Right renal pelvis (tissue), 4 donors: ENCODE measurements at places on chromosomes 5 and 9.
A peak's percentile ranks its signal among the peaks of the same experiment; 100 is the strongest.

GRCh38 chr5:125348221-125348692 is 601.8 kb upstream of the ZNF608 start:
- no peak for DNase-seq

GRCh38 chr5:1304033-1304432 is 9.2 kb upstream of the TERT start:
- DNase-seq: no peak

DNA sequence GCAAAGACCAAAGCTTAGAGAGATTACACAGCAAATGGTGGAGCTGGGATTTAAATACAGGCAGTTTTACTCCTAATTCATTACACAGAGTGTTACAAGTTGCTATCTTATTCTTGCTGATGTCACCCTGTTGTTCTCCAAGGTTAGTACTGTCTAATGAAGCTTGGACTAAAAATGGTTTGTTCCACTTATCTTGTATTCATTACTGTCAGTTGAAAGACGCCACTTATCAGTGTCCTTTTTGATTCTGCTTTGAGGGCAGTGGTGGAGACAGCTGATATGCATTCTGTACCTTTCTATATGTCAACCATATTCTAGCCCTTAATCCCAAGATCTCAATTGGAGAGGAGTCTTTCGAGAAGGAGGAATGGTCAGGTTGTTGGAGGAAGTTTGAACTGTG is 14.0 kb upstream of the DENND4C start:
- no peak for DNase-seq

GRCh38 chr9:93483497-93483896 is 30.1 kb upstream of the FAM120AOS start:
- no peak for DNase-seq

DNA sequence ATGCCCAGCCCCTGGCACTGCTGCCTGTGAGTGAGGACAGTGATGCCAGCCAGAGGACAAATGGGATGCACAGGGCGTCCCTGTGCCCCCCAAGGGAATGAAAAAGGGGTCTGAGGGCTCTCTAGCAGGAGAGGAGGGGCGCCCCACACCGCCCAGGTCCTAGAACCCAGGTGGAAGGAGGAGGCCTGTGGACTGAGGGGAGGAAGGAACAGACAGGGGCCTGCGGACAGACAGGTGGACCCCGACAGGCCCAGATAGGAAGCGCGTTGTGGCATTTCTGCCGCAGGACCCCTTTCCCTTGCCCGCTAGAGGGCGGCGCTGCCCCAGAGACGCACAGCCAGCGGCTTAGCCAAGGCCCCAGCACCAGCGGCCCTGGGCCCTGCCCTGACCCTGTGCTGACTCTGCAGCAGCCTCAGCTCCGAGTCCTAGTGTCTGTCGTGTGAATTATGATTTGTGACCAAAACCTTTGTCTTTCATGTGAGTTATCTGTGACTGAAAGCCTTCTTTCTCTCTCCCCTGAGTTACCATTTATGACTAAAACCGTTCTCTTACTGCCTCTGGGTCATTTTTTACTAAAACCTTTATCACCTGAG is 30.7 kb downstream of the TRIP13 start:
- peak; percentile 41 for DNase-seq

GRCh38 chr5:136279314-136279713 is 86.0 kb downstream of the TRPC7 start:
- no peak for DNase-seq

- DNase-seq: no peak
Observed at GRCh38 chr5:4572311-4573100, 567.6 kb upstream of the ADAMTS16 start.

- no peak for DNase-seq
Observed at GRCh38 chr5:175658299-175659145, 651 bp downstream of the HRH2 start.

GRCh38 chr5:102638316-102638715 is 116.8 kb upstream of the PAM start:
- no peak for DNase-seq

DNA sequence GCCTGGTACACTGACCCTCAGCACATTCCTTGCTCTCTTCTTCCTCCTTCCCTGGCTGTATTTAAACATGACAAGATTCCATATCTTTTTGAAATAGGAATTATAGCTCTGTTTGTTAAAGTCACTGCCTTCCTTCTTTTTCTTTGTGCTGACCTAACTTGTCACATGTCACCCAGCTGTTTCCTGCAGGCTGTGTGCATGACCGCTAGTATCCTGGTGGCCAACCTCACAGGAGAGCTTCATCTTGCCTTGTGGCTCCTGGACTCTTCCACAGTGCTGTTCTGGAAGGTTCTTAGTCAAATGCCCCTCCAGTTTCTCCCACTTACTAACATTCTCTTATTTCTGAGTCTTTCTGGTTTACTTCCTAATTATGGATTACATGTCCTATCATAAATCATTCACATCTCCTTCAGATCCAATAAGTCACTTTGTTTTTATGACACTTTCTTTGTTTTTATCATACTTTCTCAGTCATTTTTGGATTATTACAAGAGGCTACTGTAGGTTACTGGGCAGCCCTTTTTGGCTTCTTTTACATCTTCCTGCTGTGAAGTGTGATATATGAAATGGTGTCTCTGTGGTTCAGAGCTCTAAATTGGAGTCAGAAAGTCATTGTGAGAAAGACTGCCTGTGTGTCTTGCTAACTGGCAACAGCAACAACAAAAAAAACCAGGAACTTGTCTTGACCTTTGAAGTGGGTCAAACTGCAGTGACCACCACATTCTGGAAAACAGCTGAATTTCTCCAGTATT is 463.6 kb upstream of the DAP start:
- no peak for DNase-seq

DNA sequence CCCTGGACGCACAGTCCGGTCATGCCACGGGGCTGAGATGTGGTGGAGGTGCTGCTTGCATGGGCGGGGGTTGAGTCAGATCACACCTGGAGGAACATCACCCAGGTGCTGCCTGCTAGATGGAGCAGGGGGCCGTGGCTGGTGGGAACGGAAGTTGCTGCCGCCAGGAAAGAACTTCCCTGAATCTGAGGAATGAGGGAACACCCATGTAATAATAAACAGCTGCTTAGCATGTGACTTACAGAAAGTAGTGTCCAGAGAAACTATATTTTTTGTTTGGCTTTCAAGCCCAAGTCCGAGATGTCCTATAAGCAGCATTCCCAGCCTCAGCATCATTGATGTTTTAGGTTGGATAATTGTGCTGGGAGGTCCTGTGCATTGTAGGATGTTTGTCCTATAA is 27.1 kb upstream of the FAM240B start:
- DNase-seq: no peak

GRCh38 chr5:52685566-52685965 is 102.2 kb upstream of the ITGA1 start:
- DNase-seq: no peak

- no peak for DNase-seq
Observed at GRCh38 chr5:19314840-19315239, 673.2 kb downstream of the CDH18 start.

GRCh38 chr9:15240927-15241326 is 66.1 kb downstream of the TTC39B start:
- no peak for DNase-seq

GRCh38 chr9:137417161-137418021 is 5.6 kb downstream of the EXD3 start:
- DNase-seq: no peak

- no peak for DNase-seq
Observed at GRCh38 chr9:97524424-97524823, 23.0 kb downstream of the TMOD1 start.

DNA sequence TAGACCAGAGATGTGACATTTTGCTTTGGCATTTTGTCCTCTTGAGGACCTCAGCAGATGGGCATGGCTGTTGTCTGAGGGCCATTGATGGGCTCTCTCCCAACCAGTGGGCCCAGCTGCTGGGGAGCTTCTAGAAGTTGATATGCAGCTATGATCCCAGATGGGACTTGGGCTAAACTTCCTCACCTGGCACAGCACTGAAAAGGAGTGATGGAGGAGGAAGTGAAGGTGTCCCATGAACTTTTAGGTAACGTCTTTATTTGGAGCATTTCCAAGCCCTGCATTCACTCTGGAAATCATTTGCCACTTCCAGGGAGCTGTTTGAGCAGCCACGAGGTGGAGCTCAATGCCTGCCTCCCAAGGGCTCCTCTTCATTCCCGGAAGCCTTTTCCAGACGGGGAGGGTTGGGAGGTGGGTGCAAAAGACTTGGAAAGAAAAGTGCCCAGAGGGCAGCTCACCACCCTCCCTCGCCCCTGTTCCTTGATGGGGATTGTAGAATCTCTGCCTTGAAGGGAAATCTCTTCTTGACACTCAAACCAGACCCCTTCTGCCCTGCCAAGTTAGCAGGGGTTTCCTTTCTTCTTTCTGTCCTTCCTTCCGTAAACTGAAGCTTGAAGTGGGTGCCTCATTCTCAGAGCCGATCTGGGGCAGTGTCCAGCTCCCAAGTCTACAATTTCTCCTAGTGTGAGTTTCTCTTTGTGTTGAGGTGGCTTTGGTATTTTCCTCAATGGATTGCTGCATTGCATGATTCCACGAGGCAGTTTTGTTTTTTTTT is 18.1 kb upstream of the NEUROG1 start:
- no peak for DNase-seq

DNA sequence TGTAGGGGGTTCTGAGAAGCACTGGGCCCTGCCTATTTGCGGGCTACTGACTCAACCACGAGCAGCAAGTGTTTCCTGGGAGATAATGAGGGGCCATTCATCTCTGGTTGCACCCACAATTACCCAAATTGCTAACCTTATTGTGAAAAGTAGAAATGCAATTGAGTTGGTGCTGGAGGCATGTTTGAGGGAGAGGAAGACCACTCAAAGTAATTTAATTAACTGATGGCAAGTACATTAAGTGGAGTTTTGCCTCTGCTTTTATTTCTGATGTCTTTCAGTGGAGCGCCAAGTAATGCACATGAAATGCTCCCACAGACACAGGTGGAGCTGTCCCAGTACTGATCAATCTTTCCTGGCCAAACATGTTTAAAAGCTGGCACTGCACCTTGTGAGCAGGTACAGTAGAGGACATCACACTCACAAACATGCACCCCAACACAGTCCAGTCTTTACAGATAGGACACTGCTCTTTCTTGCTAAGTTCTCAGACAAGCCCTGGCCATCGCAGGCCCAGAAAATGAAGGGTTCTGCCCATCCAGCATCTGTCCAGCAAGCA is 195.4 kb downstream of the HSPA4 start:
- DNase-seq: no peak

- DNase-seq: no peak
Observed at GRCh38 chr9:97689401-97690180, 7.5 kb downstream of the XPA start.

- no peak for DNase-seq
Observed at GRCh38 chr9:82912645-82913044, 150.3 kb downstream of the RASEF start.

- DNase-seq: no peak
Observed at GRCh38 chr9:124489222-124489621, 18.0 kb downstream of the NR5A1 start.

DNA sequence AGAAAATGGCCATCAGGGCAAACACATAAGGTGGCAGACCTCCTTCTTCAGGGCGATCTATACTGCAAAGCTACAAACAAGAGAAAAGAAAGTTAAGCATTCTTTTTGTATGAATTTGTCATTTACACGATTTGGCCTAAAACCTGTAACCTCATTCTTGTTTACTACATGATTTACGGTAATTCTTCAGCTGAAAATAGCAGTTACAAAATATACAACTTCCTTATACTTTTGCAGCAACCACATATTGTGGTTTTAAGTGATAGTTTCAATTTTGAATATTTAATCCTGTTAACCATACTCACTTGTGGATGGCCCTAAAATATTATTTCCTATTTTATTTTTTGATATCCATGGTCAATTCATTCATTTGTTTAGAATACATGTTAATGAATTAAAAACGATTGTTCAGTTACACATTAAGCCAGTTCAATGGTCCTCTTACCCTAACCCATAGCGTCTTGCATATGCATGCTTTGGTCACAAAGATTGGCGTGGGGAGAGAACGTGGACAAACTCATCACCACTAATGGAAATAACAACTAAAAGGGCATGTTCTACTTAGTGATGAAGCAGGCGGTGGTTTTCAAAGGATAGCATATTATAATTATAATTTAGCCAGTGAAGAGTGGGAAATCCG is 16.6 kb downstream of the TUT7 start:
- no peak for DNase-seq
